Right cardiac atrium (tissue), 5 donors: ENCODE measurements at places on chromosomes 7 and 10.

DNA sequence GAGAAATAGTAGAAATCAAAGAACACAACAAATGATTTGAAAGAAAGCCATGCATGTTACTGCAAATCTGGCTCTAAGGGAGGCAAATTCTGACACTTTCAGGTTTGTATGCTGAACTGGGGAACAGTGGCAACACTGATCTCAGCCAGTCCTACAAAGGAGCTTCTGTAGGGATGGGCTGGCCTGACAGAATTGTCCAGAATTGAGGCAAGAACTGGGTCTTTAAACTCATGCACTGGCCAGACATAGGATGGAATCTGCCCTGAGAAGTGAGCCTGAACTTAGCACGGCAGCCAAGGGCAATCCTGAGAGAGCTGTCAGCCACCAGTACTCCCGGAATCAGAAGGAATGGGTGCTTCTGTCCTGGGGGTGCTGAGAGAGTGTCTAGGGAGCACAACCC is 70.9 kb upstream of the RAPGEF5 start:
- DNase-seq = no peak

GRCh38 chr7:138665669-138666140 is 35.5 kb downstream of the SVOPL start:
- no peak for DNase-seq

- DNase-seq = no peak
Observed at GRCh38 chr10:132588301-132589013, 50.9 kb downstream of the INPP5A start.

DNA sequence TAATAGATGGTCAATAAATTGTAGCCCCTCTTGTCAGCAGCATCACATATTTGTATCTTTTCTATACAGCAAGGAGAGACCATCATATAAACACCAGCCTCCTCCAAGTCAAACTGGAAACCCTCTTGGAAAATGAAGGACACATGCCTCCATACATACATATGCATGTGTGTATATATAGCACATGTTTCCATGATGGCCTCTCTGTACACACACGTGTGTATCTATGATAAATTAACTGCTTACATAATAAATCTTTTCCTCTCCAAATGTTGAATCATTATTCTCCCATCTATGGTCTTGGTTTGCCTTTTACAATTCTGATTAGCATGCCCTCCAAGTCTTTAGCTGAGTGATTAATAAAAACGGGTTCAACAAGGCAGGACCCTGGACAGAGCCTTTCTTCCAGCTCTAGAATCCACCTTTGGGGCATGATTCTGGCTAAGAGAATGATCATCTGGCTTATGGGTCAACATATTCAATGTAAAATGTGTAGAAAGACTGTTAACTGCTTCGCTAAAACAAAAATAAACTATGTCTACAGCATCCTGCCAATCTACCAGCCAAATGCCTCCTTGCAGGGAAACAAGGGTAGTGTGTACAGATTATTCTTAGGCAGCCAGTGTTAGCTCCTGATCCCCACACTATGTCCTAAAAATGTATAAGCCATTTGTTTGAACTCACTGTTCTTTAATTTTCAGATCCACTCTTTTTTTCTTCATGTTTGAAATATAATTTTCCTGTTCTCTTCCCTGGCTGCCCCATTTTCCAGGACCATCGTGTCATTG is 70.0 kb downstream of the CRTAC1 start:
- DNase-seq = no peak

DNA sequence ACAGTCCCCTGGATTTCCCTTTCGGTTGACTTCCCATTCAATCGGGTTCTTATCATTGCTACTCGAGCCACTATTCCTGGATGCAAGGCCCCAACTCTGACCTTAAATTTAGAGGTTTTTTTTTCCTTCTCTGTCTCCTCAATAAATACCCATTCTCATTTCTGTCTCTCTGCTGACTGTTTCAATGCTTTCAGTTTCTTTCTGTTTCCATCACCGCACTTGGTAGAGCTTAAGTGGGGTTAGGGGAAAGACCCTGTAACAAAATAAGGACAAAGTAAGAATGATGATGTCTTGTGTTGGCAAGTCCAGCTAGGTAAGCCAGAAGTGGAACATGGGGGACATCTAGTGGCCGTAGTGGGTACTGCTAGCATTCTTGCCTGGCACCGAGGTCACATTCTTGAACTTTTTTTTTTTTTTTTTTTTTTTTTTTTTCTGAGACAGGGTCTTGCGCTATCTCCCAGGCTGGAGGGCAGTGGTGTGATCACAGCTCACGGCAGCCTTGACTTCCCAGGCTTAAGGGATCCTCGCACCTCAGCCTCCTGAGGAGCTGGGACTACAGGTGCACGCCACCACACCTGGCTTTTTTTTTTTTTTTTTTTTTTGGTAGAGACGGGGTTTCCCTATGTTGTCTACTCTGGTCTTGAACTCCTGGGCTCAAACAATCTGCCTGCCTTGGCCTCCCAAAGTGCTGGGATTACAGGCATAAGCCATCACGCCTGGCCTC is 40.3 kb downstream of the ZC3HC1 start:
- peak; percentile 80 for DNase-seq

DNA sequence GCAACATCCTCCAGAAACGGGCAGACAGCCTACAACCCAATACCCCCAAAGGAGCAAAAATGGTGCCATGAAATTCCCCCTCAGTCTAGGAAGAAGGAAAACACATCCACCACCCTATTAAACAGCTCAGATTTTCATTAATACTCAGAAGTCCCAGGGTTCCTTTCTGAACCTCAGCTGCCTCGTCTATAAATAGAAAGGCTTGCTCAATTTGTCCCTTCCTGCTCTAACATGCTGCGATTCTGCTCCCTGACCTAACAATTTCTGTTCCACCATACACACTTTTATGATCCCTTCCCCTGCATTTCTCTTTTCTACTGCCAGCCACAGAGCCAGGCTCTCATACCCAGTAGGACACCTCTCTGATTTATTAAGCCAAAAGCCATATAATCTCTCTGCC is 68.1 kb downstream of the MTERF1 start:
- DNase-seq = no peak

GRCh38 chr7:82549616-82550285 is 106.2 kb upstream of the CACNA2D1 start:
- no peak for DNase-seq

DNA sequence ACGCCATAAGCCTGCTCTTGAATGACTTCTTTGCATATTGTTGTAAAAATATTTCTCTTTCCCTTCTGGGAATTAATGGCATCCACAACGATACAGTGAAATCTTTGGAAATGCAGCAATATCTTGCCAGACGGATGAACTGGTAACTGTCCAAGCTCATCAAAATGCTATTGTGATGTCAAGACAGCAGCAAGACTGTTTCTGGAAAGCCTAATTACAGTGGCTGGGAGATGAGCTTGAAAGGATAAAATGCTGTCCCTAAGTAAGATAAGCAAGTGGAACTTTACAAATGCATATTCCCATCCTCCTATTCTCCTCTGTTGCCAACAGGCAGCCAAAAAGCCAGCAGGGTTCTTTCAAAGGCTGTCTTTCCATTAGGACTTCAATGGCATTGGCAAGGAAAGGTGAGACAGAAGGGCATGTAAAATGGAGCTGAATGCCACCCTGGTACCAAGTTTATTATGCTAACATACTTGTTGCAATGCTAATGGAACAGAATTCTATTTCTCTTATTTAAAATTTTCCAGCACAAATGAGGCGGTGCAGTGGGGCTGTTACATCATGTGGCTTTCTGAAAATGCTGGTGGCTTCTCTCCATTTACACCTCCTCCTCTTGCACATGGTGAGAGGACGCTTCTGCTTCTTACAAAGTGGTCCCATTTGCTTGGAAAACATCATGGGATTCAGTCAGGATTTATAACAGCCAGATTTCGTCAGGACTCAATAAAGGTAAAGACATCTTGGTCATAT is 178.3 kb upstream of the PTER start:
- no peak for DNase-seq

DNA sequence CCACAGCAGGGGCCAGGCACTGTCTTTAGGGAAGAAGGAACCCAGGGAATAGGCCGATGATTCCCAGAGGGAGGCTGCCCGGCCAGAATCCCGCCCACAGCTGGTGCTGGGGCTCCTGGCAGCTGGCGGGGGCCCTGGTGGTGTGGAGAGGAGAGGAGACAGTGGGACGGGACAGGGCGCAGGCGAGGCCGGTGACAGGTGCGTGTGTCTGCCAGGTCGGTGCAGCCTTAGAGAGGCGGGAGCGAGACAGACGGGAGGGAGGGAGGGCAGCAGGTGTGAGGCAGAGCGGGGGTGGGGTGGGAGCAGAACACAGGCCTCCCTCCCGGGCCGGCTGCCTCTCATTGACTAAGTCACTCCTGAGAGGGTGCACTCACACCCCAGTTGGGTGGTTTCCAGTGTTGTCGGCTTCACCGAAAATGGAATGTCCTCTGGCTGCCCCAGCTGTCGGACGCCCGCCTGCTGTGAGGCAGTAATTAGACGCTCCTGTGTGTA is 55.2 kb downstream of the ELFN1 start:
- peak; percentile 80 for DNase-seq

GRCh38 chr7:155426543-155427410 is 31.2 kb upstream of the EN2 start:
- DNase-seq = no peak
